ENCODE measurements at places on chromosomes 7 and 10.

DNA sequence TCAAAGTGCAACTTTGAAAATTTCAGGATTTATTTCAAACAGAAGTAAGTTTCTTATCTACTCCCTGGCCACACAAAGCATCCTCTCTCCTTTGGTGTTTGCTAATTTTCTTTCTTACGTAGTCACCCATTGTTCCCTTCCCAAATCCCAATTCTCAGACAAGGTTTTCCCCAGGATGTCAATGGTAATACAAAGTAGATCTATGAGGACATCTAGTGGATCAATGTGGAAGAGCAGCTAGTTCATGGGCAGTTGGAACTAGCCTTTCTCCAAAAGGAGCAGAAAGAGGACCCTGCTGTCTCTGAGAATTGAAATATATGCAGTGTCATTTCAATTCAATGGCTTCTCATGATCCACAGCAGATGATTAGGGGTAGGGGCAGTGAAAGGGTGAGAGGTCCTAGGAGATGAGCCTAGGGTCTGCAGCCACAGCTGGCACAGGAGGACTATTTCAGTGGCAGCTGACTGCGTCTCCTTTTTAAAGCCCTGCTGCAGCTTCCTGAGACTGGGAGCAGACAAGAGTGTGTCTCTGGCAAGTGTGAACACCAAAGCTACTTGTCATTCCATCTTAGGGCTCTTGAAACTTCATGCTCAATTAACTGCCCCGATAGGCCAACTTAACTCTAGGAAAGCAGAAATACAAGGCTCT, 632.6 kb downstream of the KCNMA1 start:
- no peak for DNase-seq

- peak; percentile 1 for DNase-seq
Measured at GRCh38 chr10:69696073-69696731, 66.2 kb downstream of the FAM241B start.

- DNase-seq = peak; percentile 3
Measured at GRCh38 chr10:43808136-43808535, 159.5 kb upstream of the ZNF32 start.

DNA sequence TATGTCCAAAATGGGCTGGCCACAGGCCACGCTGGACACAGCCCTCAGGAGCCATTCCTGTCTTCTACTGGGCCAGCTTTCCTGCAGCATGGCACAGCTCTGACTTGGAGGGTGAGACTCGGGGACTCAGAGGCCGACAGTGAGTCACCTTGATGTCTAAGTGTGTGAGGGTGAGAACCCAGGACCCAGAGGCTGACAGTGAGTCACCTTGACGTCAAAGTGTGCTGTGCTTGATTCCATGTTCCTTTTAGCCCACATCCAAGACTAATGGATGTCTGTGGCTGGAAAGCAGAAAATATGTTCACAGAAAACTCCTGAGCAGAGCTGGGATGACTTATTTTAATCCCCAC, 6.0 kb upstream of the FAM170B start:
- DNase-seq = no peak

GRCh38 chr7:132414857-132415256, 161.4 kb downstream of the PLXNA4 start:
- DNase-seq = no peak

- no peak for DNase-seq
Measured at GRCh38 chr7:143458681-143459080, 15.4 kb downstream of the TAS2R60 start.

DNA sequence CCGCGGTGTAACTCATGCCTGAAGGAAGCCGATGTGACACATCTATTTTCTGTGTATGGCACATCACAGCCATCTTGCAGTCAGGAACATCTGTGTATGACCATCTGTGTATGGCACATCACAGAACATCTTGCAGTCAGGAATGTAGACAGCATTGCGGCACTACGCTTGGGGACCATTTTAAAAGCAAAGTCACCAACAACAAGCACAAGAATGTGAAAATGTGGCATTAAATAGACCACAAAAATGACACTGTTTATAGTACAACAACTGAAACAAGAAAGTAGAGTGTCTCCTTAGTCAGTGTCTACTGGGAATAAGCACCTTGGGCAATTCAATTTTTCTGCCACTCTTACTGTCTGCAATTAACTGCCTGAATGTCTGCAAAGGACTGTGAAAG, 124.4 kb downstream of the HGF start:
- no peak for DNase-seq

DNA sequence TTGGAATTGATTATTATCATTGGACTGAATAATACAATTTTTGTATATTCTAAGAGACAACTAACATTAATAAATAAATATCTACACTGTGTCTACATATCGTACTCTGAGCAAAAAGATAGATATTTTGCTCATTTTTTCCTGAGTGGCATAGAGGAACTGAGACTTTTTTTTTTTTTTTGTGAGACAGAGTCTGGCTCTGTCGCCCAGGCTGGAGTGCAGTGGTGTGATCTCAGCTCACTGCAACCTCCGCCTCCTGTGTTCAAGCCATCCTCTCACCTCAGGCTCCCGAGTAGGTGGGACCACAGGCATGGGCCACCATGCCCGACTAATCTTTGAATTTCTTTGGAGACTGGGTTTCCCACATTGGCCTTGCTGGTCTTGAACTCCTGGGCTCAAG, 14.0 kb downstream of the KMT2E start:
- DNase-seq = no peak

GRCh38 chr7:10579561-10579960, 394.1 kb upstream of the PHF14 start:
- no peak for DNase-seq

DNA sequence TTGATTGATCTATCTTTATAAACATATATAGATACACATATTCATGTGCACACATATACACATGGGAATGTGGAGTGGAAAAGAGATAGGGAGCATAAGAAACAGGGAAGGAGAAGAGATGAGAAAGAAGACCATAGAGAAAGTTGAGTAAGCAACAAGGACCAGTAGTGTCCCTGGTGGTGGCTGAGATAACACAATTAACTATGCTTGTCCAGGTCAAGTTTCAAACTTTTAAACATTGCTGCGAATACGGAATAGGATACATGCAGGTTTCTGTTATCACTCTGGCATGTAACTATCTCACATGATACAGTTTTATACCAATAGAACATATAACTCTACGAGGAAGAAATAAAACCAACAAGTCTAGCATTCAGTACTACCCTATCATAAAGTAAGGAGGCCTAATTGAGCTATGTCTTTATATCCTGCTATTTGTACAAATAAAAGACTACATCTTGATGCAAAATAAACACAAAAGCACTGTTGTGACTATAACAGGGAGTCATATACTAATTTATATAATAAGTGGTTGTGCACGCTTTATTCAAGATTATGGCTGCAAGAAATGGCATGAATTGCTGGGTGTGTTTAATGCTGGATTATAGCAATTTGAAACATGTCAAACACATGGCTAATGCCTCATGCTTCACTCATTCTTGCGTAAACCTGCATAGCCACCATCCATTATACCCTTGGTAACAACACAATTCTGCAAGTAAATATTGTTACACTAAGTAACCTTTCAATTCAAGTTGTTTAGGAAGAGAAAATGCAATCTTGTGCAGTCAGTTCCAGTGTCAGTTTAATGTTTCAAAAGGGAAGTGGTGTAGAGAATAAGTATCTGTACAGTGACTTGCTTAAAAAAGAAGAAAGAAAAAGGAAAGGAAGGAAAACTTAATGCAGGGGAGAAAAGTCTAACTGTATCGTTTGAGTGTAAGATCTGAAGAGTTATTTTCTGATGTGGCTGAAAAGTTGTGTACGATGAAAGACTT, 8.2 kb downstream of the FOXP2 start:
- no peak for DNase-seq

DNA sequence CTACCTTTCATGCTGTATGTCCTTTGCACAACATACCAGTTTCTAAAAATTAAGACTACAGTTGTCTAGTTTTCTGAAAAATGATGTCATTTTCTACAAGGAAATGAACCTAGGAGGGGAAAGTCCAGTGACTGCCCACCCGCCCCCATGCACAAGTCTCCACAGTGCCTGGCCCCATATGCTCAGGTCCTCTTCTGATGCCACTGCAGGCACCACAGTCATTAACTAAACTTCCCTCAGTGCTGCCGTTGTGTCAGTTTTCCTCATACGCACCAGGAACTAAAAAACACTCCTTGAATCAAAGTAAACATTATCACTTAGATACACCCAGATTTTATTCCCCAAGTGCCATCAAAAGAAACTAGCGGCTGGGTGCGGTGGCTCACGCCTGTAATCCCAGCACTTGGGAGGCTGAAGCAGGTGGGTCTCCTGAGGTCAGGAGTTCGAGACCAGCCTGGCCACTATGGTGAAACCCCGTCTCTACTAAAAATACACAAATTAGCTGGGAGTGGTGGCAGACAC, 6.9 kb upstream of the TNS3 start:
- DNase-seq = no peak

GRCh38 chr10:61296161-61296560, 157.0 kb downstream of the TMEM26 start:
- DNase-seq = no peak

DNA sequence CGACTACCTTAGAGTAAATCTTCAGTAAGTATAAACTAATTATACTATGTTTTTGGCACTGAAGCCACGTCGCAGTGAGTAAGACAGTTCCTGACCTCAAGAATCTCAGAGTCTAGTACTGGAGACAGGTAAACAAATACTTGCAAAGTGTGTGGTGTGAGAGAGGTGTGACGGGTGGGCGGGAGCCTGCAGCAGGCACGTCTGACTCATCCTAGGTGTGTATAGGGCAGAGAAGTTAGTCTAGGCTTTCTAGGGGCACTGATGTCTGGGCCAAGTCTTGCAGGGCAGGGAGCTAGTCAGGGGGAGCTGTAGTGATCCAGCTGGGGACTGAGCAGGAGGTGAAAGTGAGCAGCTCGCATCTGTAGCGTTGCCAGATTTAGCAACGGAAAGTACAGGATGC, 35.9 kb upstream of the SFTPD start:
- DNase-seq = no peak

GRCh38 chr10:61140765-61141392, 196.9 kb upstream of the RHOBTB1 start:
- peak; percentile 26 for DNase-seq

GRCh38 chr7:127650847-127651555, 993 bp upstream of the SND1 start:
- DNase-seq = no peak

GRCh38 chr7:99374111-99375064, at the start of gene ARPC1B:
Gene ARPC1B (plus strand): TSS chr7:99374730. CDS start chr7:99385715, 10,985 bp downstream.
- DNase-seq = peak; percentile 86

- no peak for DNase-seq
Measured at GRCh38 chr7:36295090-36295489, 94.6 kb upstream of the ANLN start.

DNA sequence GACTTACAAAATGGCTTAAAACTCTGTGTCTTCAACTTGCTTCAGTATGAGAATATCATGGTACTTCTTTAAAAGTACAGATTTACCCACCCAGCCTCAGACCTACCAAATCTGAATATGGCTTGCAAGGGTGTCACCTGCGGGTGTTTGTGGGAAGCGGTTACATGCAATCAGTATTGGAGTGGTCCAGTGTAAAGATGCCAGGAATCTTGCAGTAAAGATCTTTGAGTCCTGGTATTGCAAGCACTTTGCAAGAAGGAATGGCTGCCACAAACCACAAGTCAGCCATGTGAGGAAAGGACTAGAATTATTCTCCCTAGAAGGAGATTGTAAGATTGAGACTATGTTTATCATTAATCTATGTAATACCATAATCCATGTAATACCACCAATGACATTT, 115.1 kb downstream of the PON1 start:
- no peak for DNase-seq

- no peak for DNase-seq
Measured at GRCh38 chr10:13745271-13745670, 158.5 kb downstream of the PRPF18 start.

GRCh38 chr10:70677620-70678249, 5.4 kb downstream of the ADAMTS14 start:
- no peak for DNase-seq

DNA sequence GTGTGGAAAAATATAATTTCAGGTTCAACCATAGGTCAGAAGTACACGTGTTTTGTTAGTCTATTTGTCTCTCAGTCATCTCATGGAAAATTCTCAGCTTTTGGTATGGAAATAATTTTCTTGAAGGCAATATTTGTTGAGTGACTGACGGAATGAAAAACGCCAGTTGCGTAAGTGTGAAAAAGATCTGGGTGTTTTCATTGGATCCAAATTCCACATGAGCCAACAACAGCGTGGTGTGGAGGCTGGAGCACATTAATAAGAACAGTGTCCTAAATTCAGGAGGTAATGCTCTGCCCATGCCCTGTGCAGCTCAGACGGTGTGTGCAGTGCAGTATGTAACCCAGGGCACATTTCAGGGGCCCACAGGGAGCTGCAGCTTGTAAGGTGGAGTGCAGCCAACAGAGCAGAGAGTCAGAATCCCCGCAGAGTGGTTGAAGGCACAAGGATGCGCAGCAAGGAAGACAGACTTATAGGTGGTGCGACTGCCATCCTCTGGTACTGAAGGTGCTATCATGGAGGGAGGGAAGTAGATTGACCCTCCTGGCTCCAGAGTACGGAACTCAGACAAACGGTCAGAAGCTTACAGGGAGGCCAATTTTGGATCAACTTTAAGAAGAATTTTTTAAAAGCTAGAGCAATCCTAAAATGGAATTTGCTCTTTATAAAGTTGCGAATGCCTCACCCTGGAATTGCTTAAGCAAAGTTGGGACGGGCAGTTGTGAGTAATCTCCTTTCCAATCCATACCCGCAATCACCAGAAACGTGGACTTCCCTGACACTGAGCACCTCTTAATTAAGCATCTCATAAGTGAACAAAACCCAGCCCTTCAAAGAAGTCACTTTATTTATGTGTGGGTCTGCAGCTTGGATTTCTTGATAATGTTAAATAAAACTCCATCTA, 38.0 kb downstream of the EGFR start:
- no peak for DNase-seq

- no peak for DNase-seq
Measured at GRCh38 chr7:116710764-116711452, 38.9 kb downstream of the MET start.

DNA sequence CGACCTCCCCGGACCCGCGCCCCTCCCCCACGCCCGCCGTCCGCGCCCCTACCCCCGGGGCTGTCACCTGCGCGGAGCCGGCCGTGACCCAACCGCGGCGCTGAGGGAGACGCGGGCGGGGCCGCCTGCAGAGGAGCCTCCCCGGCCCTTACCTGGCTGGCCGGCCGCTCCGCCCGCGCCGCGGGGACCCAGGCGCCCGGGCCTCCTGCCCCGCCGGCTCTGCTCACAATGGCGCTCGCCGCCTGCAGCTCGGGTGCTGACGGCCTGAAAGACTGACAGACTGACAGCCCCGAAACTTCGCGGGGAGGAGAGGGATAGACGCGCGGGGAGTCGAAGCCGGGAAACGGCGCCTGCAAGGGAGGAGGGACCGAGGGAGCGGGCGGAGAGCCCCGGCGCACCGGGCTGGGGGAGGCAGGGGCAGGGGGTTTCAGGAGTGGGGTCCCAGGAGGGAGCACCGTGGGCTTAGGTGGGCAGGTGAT, 393 bp downstream of the ZNF467 start:
- DNase-seq = peak; percentile 23

DNA sequence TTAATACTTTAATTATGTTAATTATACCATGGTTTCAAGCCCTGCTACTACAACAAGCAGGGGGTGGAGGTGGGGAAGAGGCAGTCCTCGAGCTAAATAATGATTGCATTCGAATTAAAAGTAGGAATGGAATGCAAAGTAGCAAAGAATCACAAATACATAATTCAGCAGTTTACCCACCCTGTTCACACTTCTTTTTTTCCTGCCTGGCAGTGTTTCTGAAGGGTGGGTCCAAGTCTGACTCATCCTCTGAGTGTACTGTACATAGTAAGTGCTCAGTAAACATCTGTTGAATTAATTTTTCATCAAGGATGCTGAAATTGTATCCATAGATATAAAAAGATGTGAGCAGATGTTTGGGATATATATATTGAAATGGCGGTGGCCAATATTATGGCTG, 778.8 kb downstream of the LRMDA start:
- no peak for DNase-seq

Data from CD4-positive, alpha-beta T cell treated with Interleukin-17A for 1 hour (primary cell).